ENCODE measurements at places on chromosomes 16 and 17. TPM values are rescaled to one million over a fixed set of nuclear protein-coding genes. Genes with fewer than 3 reads are reported as not detected.
A peak's percentile ranks its signal among the peaks of the same experiment; 100 is the strongest.

Gene EPX
- 0.16 TPM for total RNA-seq

Gene MYOCD
- total RNA-seq: not detected

Gene TEKT1
- not detected for total RNA-seq

Gene CTRB1
- not detected for total RNA-seq

Gene MYO15B
- 0.93 TPM for total RNA-seq

Gene TMEM114
- total RNA-seq: not detected

Gene RAB26
- total RNA-seq: 9.5 TPM

Gene OR3A2
- total RNA-seq: not detected

Gene INPP5K
- total RNA-seq: 46.9 TPM

Gene SLC4A1
- not detected for total RNA-seq

Gene ACSM5
- total RNA-seq: not detected

Gene TERB1
- total RNA-seq: not detected

GRCh38 chr16:47524007-47524405, 62.9 kb downstream of the PHKB start:
- no peak for DNase-seq

- DNase-seq: no peak
Measured at GRCh38 chr16:901715-902601, 68.8 kb downstream of the LMF1 start.

GRCh38 chr17:77723909-77724875, 234.3 kb upstream of the TNRC6C start:
- DNase-seq: no peak

DNA sequence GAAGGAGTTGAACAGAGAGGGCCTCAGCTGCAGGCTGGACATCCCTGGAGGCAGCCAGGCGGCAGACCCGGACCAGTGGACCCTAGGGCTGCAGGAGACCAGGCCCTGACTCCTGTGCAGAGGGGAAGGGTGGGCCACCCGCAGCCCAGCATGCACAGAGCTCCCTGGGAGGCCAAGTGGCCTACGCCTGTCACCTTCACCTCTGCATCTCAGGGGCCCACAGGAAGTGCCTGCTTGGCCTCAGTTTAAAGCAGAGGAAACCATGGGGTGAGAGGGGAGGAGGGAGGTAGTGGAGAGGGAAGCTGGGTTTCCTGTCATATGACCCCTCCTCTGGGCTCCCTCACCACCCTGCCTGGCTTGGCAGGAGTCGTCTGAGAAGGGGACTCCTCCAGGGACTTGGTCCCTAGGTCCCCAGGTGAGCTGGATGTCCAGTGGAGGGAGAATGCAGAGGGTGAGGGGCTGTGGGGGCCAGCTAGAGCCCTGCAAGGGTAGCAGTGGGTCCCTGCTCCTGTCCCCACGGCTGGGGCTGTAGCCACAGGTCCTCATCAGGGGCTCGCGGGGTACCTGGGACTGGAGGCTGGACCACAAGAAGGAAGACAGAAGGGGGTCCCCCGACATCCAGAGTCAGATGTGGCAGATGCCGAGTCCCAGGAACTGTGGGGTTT, at the start of gene TMC8:
TSS of gene TMC8 (plus strand) at position 335 of the 665 bp plus-strand sequence. CDS start 818 bp downstream, outside the sequence.
- DNase-seq: peak; percentile 40

DNA sequence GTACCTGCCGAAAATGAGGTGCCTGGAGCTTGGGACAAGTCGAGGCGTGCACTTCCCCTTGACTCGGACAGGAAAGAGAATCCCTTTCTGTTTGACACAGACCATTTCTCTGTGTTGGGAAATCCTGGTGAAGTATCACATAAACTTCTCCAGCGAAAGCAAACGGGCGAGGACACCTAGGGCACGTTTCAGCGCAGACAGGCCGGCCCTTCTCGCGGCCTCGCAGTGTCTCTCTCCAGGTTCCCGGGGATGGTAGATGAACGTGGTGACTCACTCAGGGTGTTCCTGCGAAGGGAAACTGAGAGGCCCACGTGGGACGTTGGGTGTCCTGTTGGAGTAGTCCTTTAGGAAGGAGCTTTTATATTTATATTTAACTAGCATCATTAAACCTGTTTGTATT, 36.3 kb upstream of the ZNF750 start:
- no peak for DNase-seq

DNA sequence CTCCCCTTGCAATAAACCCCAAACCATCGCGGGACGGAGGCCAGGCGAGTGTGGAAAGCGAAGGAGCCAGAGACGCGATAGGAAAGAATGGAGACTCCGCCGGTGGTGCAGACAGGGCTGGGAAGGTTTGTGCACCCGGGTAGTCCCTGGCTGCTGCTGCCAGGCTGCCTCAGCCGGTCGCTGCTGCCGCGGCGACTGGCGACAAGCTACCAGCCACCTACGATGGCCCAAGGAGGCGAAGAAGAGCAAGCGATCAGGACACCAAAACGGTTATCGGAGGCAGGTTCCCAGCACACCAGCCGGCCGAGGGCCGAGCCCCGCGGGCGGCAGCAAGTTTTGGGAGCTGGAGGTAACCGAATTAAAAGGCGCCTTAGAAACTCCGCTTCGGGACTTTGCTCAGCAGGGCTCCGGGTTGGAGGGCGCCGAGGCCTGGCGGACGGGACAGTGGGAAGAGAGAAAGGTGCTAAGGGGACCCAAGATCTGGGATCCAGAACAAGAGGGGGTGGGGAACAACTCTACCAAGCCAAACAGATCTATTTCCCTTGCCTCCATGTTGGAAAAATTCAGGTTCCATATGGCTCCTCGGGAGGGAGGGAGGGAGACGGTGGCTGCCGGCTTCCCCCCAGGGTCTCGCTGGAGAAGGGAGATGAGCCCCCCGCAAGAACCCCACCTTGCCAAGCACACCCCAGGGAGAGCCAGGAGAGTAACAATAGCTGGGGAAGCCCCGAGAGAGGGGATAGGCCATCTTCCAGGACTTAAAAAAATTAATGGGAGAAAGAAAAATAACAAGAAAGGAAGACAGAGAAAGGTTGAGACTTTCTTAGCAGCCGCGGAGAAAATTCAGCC, 9.7 kb upstream of the HOXB2 start:
- DNase-seq: no peak

DNA sequence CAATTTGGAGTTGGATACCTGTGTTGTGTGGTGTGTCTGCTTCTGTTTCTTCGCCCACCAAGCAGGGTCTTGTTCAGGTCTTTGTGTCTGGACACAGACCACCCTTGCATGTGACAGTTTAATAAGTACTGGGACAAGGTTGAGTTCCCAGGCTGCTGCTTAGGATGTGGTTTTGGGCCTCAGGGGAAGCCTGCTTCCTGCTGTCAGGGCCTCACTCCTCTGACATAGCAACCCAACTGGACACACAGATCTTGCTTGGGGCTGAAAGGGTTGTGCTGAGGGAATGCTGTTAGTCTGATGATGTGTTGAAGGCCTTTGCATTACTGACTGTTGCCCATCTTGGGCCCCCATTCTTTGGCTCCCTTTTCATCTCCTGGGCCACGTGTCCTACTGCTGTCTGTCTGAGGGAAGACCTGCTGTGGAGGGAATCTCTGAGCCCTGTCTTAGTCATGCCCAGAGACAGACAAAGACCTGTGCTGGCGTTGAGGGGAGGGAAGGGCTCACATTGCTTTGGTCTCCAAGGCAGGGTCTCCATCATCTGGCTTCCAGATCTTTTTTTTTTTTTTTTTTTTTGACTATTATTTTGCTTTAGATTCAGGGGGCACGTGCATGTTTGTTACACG, 4.7 kb upstream of the TGFB1I1 start:
- DNase-seq: peak; percentile 49

DNA sequence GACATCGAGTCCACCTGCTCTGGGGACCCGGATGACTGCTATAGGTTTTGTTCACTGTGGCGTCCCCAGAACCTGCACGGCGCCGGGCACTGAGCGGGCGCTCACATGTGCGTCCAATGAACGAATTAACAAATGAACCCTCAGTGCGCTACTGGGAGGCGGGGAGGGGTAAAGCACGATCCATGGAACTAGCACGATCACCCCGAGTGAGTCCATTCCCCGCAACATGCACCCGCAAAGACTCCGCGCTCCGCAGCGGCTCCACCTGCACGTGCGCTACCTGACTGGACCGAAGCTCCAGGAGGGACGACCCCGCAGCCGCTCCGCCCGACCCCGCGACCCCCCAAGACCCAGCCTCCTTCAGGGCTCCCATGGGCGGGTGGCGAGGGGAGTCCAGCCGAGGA, 491 bp downstream of the TRAP1 start:
- DNase-seq: no peak

- DNase-seq: no peak
Measured at GRCh38 chr16:50944436-50944835, 202.6 kb downstream of the CYLD start.

DNA sequence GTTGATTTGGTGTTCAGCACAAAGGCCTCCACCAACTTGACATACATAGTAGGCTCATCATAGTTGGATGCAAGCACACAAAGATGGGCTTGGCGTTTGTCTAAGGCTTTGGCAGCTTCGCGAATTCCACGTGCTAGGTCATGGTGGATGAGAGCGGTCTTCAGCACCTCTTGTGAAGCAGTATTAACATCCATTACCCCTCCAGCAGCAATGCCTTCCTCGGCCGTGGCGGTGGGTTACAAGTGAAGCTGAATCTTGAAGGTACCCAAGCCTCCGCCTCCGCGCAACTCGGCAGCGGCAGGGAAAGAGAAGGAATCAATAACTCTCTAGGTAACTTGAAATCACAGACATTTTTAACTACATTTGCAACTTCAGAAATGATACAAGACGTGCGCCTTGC, 1.1 kb upstream of the PELP1 start:
- DNase-seq: no peak

GRCh38 chr16:83721676-83722075, 86.1 kb upstream of the HSBP1 start:
- DNase-seq: no peak

DNA sequence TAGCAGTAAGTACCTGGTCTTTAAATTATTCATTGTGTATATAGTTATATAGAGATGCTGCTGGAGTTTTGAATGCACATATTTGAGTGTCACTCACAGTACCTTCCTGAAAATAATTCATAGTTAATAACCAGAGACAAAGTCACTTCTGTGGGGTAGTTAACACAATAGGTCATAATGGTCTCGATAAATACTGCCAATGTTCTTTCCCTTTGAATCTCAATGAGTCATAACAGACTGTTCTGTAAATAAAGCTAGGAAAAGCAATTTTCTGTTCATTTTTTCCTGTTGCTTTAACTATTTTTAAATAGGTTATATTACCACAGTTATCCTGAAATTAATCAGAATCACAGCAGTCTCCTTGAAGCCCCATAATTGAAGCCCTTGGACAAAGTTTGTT, 87.2 kb downstream of the MAP2K4 start:
- peak; percentile 13 for DNase-seq

- no peak for DNase-seq
Measured at GRCh38 chr17:43846963-43847371, at the start of gene CD300LG. Gene CD300LG, plus strand, starts transcription at chr17:43847176. Its CDS starts 41 bp downstream, at chr17:43847217.

DNA sequence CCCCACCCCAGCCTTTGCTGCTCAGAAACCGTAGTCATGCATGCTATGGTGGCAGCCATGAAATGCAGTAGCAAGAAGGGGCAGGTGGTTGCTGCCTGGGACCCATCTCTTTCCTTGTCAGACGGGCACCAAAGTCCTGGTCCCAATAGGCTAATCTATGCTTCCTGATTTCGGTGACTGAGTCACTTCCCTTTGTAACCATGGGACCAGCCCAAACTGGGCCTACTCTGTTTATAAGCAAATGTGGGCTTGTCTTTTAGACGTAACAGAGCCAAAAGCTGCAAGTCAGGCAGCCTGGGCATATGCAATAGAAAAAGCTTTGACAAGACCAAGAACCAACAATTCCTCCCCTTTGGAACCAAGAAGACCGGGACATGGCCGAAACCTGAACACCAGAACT, 99.1 kb upstream of the RBBP6 start:
- no peak for DNase-seq

- no peak for DNase-seq
Measured at GRCh38 chr17:82248815-82249674, 20.2 kb downstream of the SLC16A3 start.

DNA sequence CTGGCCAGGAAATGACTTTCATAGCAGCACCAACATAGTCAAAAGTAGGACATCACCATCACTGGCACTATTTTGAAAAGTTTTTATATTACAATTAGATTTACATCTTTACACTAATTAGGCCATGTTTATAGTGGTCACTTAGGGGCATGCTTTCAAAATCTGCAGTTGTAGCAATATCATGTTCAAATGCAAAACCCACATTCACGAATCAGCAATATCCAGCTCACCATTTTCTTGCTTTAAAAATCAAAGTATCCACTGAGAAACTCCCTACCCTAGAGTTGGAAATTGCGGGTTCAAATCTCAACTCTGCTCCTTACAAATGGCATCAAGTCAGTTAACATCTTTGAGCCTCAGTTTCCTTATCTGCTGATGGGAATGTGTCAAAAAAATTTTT, 237.4 kb downstream of the ZFHX3 start:
- DNase-seq: no peak

DNA sequence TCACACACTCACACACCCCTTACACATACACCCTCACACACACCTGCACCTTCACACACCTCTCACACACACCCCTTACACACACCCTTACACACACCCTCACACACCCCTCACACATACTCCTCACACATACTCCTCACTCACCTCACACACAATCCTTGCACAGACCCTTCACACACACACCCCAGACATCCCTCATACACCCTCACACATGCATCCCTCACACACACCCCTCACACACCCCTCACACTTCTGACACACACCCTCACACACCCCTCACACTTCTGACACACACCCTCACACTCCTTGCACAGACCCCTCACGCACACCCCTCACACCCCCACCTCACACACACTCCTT, 23.9 kb downstream of the C17orf67 start:
- DNase-seq: no peak

- peak; percentile 97 for DNase-seq
Measured at GRCh38 chr16:10862438-10862837, 14.6 kb upstream of the CIITA start.

DNA sequence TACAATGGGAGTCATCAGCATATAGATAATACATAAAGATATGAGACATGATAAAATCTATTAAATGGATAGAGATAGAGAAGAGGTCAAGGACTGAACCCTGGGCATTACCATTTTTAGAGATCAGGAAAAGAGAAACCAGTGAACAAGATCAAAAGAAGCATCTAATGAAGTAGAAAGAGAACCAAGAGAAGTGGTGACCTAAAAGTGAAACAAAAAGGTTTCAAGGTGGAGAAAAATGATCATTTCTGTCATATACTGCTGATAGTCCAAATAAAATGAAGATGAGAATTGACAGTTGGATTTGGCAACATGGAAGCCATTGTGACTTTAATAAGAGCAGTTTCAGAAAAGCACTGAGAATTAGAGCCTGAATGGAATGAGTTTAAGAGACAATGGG, 165.1 kb downstream of the PPM1E start:
- no peak for DNase-seq

DNA sequence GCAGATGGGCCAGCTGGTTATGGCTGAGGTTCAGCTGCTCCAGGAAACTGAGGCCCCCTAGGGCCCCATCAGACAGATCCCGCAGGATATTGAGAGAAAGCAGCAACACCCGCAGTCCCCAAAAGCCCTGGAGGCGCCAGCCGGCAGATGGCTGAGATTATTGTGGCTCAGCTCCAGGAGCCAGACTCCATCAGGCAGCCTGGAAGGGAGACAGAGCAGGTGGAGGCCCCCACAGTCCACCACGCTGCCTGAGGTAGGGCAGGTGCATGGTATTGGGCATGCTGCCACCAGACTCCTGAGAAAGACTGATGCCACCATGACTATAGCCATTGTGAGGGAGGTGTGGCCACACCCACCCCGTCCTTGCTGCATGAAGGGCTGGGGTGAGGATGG, 9.5 kb upstream of the TMEM101 start:
- no peak for DNase-seq
